CD4-positive, alpha-beta memory T cell (primary cell): ENCODE measurements at places on chromosomes 3 and 15.

DNA sequence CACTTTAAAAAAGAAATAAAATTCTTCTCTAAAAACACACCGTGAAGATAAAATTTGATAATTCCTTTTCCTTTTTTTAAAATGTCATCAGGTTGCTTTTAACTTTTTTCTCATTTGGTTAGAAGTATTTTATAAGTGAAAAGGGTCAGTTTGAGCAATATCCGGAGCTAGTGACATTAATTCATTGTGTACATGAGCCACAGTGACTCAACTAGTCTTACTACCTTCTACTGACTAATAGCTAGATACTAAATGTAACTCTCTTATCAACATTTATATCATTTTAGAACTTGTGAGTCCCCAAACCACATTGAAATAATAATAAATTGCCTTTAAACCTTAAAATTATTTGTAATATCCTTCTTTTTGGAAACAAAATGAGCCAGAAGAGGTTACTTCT is 101.2 kb upstream of the ZBTB20 start:
- no peak for DNase-seq

GRCh38 chr15:63489352-63489751 is 15.0 kb upstream of the USP3 start:
- no peak for DNase-seq

DNA sequence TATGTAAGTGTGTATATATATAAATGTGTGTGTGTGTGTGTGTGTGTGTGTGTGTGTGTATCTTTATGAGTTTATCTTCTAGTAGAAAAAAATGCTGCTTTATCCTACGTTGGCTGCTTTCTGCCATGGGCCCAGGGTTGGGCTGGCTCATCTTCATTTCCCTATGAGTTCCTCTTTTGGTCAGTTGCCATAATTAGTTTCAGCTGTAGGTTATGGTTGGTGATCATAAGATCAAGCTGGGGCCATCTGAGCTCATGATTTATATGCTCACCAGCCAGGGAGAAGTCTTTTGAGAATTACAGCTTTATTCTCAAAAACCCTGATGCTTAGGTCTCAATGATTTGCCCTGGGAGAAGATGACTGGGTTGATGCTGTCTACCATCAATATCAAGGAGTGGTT is 775.8 kb upstream of the ARPP21 start:
- no peak for DNase-seq

GRCh38 chr3:142622405-142622804 is 26.2 kb downstream of the PLS1 start:
- no peak for DNase-seq

DNA sequence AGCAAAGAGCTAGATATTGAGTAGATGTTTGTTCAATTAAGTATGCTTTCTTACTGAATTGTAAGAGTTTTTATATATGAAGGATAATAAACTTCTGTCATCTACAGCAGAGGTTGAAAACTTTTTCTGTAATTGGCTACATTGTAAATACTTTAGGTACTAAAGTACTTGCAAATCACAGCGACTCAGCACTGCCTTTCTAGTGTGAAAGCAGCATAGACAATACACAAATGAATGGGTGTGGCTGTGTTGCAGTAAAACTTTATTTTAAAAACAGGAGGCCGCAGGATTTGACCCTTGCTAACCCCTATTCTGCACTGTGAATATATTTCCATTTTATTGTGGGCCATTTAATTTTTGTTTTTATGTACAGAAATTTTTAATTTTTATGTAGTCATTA is 104.3 kb upstream of the TMC3 start:
- DNase-seq: no peak

DNA sequence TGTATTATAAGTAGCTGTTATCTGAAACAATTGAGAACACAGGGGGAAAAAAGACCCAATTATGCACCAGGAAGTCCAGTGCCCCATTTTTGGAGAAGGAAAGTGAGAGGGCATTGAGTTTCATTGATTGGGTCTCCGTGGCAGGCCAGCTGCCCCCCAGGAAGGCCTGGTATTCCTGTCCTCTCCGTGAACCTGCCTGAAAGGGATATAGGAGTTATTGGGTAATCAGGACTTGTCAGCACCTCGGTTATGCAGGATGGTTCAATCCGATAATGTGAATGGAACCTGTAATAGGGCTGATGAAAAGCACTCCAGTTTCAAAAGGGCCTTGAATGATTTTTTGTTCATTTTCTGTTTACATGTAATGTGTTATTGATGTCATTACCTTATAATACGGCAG is 122.0 kb upstream of the RARB start:
- no peak for DNase-seq

- no peak for DNase-seq
Measured at GRCh38 chr3:172640751-172641150, 70.1 kb downstream of the NCEH1 start.

- no peak for DNase-seq
Measured at GRCh38 chr15:71804226-71804625, 6.1 kb upstream of the NR2E3 start.
